RPMI8226 (cell line): ENCODE measurements at places on chromosomes 6 and 20.

- no peak for DNase-seq
Measured at GRCh38 chr20:63890201-63890576, 4.7 kb upstream of the DNAJC5 start.

- DNase-seq = no peak
Measured at GRCh38 chr6:30841644-30842504, 42.4 kb upstream of the DDR1 start.

DNA sequence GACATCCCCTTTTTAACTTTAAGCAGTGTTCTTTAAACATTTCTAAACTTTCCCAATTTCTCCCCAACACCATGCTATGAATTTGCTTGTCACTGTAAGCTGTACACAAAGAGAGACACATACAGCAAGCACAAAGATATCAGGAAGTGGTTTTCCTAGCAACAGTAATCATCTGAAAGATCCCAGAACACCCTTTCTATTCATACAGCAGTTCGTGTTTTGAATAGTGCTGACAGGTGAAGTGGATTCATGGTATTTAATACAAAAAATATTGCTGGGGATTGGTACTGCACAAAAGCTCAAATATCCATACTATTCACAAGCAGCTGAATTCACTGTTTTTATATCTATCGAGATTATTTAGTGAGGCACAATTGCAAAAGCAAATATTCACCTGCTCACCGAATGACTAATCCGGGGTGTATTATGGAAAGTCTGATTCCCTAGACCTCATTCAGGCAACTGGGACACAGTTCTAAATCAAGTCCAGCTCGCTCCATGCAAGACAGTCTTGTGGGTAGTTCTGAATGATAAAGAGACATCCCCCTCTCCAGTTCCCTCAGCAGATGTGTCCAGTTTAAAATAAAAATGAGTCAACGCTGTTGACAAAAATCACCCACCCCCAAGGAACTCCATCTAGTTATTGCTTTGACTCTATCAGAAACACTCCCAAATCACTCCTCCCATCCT, 107.1 kb upstream of the TSHZ2 start:
- no peak for DNase-seq

- DNase-seq = no peak
Measured at GRCh38 chr20:24733416-24733815, 215.7 kb upstream of the CST7 start.

- peak; percentile 49 for DNase-seq
Measured at GRCh38 chr6:39980839-39981580, 46.7 kb upstream of the MOCS1 start.
